Stimulated activated CD8-positive, alpha-beta memory T cell treated with anti-CD3 and anti-CD28 coated beads, Interleukin-7, amount 100 ng/mL, for 1 hour (primary cell): ENCODE measurements at places on chromosomes 2 and 18.

- DNase-seq: no peak
Measured at GRCh38 chr18:10130606-10131005, 216.8 kb downstream of the VAPA start.

GRCh38 chr2:56741601-56742102, 557.9 kb downstream of the CCDC85A start:
- DNase-seq: no peak

GRCh38 chr2:178441426-178441825, 9.5 kb downstream of the PRKRA start:
- DNase-seq: no peak

GRCh38 chr18:60347526-60348045, 25.0 kb downstream of the MC4R start:
- DNase-seq: no peak

DNA sequence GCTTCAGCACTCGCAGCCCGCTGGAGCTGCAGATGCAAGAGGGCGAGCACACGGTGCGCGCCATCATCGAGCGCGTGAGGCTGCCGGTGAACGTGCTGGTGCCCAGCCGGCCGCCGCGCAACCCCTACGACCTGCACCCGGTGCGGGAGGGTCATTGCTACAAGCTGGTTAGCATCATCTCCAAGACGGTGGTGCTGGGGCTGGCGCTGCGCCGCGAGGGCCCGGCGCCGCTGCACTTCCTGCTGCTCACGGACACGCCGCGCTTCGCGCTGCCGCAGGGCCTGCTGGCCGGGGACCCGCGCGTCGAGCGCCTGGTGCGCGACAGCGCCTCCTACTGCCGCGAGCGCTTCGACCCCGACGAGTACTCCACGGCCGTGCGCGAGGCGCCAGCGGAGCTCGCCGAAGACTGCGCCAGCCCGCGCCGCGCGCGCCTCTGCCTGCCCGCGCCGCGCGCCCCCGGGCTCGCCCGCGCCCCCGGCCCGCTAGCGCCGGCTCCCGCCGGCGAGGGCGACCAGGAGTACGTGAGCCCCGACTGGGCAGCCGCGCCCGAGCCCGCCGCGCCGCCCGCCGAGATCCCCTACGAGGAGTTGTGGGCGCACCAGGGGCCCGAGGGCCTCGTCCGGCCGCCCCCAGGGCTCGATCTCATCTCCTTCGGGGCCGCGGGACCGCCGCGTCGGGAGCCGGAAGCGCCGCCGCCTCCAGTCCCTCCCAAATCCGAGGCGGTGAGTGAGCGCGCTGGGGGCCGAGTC, 11.8 kb downstream of the GAREM2 start:
- peak; percentile 61 for DNase-seq

DNA sequence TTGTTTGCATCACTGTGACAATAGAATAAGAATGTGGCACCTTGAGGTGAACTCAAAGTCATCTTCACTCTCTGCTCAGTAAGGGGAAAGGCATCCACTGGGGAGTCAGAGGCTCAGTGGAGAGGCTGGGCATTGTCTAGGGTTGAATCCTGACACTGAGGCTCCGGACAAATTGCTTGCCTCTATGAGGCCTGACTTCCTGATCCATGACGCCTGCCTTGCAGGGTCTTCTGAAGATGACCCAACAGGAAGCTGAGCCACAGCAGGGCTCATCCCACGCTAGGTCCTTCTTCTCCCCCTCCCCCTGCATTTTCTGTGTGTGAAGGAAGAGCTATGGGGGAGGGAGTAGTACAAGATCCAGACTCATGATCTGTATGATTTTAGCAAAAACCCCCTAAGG, 265.1 kb downstream of the SH3BP4 start:
- DNase-seq: no peak

- no peak for DNase-seq
Measured at GRCh38 chr2:32532961-32533360, 94.9 kb upstream of the TTC27 start.

- no peak for DNase-seq
Measured at GRCh38 chr18:8952174-8952573, 150.3 kb upstream of the NDUFV2 start.

- DNase-seq: no peak
Measured at GRCh38 chr2:240328526-240328925, 106.9 kb upstream of the GPC1 start.

- DNase-seq: no peak
Measured at GRCh38 chr2:229873123-229873581, 48.7 kb downstream of the TRIP12 start.

DNA sequence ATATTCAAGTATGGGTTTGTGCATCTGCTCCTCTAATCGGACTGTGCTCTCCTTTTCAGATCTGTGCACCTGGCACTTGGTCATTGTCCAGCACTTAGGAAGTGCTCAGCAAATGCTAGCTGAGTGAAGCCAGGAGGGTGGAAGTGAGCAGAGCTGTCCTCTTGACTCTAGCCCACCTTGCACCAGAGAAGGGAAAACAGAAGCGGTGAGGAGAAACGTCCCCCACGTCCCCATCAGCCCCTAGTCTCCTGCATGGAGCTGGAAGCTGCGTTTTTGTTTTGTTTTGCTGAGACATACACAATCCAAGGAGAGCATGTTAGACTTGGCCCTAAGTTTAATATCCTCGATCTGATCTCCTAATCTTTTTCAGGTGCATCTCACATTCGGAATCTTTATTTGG, 73.6 kb downstream of the EN1 start:
- no peak for DNase-seq

DNA sequence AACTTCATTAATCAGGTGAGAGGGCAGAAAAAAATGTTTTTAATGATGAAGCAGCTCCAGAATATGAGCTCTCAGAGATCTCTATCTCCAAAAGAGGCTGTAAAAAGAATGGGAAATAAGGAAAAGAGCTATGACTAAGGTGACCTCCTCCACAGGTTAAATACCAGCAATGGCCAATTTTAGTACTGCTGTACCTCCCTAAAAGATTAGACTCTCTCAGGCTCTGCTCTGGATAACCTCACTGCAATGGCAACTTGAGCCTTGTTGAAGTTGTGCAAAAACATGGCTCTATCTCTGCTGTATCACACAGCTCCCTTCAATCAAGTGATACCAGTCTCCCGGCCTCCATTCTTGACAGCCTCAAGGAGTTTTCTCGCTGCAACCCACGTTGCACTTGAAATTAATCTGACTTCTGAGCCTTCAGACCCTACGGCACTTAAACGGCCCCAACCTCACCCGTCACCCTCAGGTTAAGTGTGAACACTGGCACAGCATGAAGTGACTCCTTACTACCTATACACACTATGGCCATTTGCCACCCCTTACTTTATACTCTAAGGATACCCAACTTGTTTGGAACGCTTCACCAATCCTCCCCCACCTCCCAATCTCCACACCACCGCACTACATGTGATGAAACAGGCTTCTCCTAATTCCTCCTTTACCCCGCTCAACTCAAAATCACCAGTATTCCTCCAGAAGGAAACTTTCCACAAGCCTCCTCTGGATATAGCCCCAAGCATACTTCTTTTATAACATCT, 36.3 kb downstream of the SMAD2 start:
- no peak for DNase-seq

DNA sequence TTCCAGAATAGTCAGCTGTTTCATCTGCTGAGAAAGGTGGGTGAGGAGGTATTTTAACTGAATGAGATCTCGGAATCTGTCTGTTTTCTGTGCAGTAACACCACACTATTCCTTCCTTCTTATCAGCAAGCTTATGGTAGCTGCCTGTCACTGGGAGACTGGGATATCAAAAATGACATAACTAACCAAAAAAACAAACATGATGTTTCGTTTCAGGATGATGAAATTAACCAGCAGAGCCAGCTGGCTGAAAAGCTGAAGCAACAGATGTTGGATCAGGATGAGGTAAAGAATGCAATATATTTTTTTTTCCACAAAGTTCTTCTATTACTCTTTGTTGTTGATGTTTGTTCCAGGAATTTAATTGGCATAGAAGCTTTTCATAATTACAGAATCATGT, 59.8 kb upstream of the LYPD6B start:
- DNase-seq: no peak

- no peak for DNase-seq
Measured at GRCh38 chr18:51164761-51165281, 32.7 kb downstream of the MEX3C start.

DNA sequence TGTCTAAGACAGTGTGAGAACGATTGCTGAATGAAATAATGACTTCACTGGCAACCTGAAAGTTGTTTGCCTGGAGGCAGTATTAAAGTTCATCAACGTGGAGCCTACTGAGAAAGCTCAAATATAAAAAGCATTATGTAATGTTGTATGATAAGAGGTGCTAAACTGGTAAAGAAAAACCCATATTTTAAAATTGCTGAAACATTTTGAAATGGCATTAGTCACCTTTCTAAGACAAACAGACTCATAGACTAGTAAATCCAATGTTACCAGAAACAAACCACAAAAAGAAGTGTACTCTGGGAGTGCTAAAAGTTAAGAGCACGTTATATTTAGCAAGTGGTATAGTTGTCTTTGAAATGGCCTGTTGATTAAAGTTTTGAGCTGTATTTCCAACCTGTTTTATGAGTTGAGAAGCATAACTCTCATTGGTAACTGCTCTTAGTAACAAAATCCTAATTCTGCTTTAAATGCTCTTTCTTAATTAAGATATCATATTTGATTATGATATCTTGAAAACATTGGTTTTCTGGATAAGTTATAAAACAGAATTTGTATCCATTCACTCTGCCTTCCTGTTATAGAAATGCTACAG, 62.7 kb downstream of the CYP1B1 start:
- no peak for DNase-seq

DNA sequence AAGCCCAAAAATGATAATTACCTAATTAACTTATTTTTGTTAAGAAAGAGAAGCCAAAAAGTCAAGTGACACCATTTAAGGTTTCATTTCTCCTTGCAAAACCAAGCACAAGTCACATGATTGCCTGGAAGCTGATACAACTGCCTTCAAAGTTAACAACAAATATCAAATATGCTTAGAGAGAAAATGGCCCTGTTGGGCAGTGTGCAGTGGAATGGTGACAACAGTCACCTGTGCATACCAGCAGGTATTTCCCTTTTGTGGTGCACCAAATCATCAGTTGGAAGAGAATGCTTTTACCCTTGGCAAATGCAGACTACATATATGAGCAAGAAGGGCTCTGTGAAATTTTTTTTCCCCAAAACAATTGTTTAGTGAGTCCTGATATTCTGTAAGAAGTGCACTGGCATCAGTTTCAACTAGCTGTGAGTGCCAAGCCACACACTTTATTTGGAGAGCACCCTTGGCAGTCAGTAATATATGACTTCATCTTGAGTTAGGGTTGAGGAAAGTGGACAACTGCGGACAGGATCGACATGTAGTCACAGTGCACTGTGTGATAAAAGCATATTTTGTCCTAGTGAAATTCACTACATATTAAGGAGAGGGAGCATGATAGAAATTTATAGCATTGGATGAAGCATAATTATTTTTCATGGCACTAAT, 74.9 kb upstream of the DOCK10 start:
- no peak for DNase-seq

- no peak for DNase-seq
Measured at GRCh38 chr18:46155641-46156051, 51.5 kb downstream of the HAUS1 start.

DNA sequence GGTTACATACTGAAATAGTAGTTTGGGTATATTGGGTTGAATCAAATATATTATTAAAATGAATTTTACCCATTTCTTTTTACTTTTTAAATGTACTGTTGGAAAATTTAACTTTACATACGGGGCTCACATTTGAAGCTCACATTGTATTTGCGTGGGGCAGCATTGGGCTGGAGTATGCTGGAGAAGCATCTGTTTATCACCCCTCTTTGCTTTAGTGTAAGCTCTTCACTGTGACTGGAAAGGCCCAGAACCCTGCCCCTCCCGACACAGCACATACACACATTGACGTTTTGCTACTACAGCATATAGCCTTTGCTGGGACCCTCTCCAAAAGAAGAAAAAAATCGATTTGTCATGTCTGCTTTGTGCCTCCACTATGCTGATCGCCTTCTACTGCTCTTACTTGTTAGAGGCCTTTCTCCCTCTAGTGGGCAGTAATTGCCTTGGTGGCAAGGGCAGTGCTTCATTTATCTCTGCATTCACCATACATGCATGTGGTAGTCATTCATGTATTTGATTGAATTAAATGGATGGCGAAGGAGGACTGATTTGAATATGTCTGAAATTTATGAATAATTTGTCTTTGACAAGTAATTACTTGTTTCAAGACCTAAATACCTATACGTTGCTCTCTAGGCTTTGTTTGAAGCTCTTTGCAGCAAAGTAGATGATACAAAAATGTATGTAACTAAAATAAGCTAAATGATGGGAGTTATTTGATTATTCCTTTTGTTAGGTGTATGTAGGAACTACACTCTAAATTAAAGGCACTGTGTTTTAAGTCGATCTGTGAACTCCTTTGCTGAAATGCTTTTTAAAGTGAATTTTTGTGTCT, 37.4 kb downstream of the VAPA start:
- DNase-seq: no peak

DNA sequence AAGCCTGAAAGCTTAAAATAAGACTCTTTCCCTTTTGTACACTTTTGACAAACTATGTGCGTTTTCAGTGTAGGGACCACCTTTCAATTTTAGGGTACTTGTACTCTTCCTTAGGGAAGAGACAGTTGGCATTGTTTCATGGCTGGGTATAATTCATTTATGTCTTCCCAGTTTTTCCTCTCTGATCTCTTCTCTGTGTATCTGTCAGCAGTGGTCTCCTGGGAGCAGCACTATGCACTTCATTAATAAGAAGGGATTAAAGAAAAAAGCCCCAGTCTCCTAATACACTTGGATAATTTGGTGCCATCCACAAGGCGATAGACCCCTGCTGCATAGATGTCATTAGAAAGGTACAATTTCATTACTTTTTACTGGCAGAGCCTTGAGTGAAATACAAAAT, 12.1 kb downstream of the AQP4 start:
- no peak for DNase-seq

- no peak for DNase-seq
Measured at GRCh38 chr2:25567406-25567805, 106.0 kb downstream of the DTNB start.

DNA sequence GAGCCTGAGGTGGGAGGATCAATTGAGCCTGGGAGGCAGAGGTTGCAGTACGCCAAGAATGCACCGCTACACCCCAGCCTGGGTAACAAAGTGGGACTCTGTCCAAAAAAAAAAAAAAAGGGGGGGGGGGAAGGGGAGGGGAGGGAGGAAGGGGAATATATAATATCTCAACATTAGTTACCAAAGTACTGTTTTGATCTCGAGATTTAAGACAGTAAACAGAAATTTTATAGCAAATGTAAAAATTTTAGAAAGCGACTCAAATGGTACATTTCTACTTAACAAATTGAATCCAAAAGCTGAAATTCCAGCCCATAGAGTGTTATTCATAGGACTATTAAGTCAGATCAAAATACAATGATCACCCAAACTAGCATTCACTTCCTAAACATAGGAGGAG, 60.8 kb downstream of the CWC22 start:
- DNase-seq: no peak
